ENCODE measurements at places on chromosomes 1 and 21. TPM values are rescaled to one million over a fixed set of nuclear protein-coding genes. Genes with fewer than 3 reads are reported as not detected.

UHMK1 gene
- total RNA-seq = 49.4 TPM

TFF1 gene
- total RNA-seq = not detected

SLC45A1 gene
- total RNA-seq = 1.8 TPM

MRPS21 gene
- 71.7 TPM for total RNA-seq

CA14 gene
- total RNA-seq = 0.35 TPM

PCAT6 gene
- total RNA-seq = 2.0 TPM

CD48 gene
- 20.5 TPM for total RNA-seq

TRAF3IP3 gene
- total RNA-seq = 16.4 TPM

INKA2 gene
- 5.6 TPM for total RNA-seq

ZNF683 gene
- total RNA-seq = 0.25 TPM

TBX15 gene
- 0.82 TPM for total RNA-seq

NR0B2 gene
- total RNA-seq = 0.79 TPM

FAM177B gene
- total RNA-seq = 1.1 TPM

SFN gene
- 44.7 TPM for total RNA-seq

COL6A1 gene
- total RNA-seq = 127 TPM

PGLYRP4 gene
- total RNA-seq = not detected

ZBED6 gene
- total RNA-seq = 37.2 TPM

ARL8A gene
- total RNA-seq = 72.2 TPM

FMO3 gene
- total RNA-seq = 19.3 TPM

RASSF5 gene
- 18.8 TPM for total RNA-seq

ITGB2 gene
- 111 TPM for total RNA-seq

PFDN2 gene
- total RNA-seq = 46.7 TPM

NTMT2 gene
- not detected for total RNA-seq

FAM72C gene
- total RNA-seq = 0.38 TPM

ATP13A2 gene
- 38.6 TPM for total RNA-seq

ATP6V1G3 gene
- total RNA-seq = 1.9 TPM

HES4 gene
- 32.0 TPM for total RNA-seq

CYYR1 gene
- 23.4 TPM for total RNA-seq

ERRFI1 gene
- total RNA-seq = 71.3 TPM

CD52 gene
- total RNA-seq = 30.8 TPM

OR2L13 gene
- not detected for total RNA-seq

BRDT gene
- total RNA-seq = not detected

CELA3B gene
- total RNA-seq = not detected

CFHR2 gene
- total RNA-seq = not detected

CSF3R gene
- 13.3 TPM for total RNA-seq

CFAP141 gene
- total RNA-seq = not detected
